ENCODE measurements at places on chromosomes 6 and 20.

- no peak for DNase-seq
Observed at GRCh38 chr6:111534231-111534751, 51.3 kb upstream of the REV3L start.

DNA sequence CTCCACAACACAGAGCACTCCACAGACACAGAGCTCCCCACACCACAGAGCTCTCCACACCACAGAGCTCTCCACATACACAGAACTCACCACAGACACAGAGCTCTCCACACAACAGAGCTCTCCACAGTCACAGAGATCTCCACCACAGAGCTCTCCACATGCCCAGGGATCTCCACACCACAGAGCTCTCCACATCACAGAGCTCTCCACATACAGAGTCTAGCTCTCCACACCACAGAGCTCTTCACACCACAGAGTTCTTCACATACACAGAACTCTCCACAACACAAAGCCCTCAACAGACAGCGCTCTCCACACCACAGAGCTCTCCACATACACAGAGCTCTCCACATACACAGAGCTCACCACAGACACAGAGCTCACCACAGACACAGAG is 55.3 kb downstream of the ERMARD start:
- DNase-seq = peak; percentile 50

DNA sequence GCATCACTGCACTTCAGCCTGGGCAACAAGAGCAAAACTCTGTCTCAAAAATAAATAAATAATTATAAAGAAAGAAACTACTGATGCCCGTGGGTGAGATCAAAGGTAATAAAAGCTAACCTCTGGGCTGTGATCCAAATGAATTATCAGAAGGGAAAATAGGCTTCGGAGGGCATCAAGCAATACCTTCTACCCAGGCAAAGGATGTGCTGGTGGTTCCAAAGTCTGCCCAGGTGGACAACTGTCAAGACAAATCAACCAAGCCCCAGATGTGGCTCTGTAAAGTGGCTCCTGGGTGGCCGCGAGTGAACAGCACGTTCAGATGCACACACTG is 95.6 kb downstream of the SCML4 start:
- DNase-seq = no peak

DNA sequence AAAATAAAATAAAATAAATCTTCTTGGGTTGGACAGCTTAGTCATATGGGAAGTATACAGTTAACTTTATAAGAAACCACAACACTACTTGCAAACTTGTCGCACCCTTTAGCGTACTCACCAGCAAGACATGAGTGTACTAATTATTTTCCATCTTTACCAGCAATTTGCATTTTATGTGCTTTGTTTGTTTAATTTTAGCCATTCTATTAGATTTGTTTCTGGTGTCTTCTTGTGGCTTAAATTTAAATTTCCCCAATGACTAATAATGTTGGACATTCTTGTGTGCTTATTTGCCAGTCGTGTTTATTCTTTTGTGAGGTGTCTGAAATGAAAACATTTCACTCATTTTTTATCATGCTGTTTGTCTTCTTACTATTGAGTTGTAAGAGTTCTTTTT is 1172.2 kb upstream of the CITED2 start:
- DNase-seq = no peak

DNA sequence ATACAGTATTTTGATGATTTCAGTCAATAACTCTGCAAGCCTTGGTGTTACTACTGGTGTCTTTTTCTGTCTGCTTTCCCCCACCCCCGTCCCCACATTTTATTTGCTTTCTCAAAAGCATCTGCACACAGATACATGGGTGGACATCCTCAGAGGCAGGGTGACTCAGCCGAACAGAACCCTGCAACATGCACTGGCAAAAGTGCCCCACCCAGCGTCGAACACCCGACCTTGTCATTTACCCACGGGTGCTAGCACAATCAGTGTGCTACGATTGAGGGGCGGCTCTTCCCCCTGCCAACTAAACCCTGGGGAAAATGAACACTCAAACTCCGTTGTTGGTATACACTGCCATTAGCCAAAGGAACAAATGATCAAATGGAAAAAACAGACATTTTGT is 115.9 kb upstream of the NAA20 start:
- DNase-seq = no peak
